Mesothelial cell of epicardium (in vitro differentiated cells): ENCODE measurements at places on chromosomes 1 and 21.

DNA sequence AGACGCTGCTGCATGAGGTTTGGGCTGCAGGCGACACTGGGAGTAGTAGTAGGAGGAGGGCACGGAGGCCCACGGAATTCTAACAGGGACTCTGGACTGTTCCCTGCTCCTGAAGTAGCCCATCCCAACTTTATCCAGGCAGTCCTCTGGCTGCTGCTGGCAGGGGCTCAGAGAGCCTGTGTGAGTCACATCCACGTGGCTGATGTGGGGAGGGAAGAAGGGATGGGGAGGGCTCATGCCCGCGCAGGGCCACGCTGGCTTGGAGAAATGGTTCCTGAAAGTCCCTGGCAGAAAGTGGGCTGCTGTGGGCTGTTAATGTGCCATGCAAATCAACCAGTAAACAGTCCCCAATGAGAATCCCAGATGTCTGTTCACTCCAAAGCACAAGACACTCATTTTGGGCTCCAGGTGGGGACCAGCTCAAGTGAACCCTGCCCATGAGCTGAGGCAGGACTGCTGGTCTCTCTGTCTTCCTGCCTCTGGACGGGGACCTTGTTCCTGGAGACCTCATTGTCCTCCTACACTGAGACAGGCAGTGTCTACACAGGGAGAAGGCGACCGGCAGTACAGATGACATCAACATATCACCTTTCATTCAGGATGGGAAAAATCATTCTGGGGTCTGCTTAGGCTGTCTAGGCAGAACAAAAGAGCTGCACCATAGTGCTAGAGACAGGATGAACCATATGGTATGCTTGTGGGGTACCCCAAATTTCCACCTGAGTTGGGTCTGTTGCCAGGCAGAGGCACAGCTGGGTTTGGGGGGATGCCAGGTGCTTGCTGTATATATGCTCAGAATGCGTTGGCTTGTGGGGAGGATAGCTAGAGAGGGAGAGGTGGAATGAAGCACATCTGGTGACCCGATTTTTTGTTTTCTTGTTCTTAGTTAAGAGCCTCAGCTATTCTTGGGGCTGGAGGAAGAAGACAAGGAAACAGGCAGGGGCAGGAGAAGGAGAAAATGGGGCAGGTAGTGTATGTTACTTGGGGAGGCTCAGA, 57.9 kb upstream of the FMOD start:
- H3K27ac ChIP-seq, result peak overlapping the region; percentile 64
- peak; percentile 38 for DNase-seq
- H3K36me3 ChIP-seq, result peaks cover 4% of the 10 kb centered on the region
- H3K4me3 ChIP-seq, result no peak overlapping the region

DNA sequence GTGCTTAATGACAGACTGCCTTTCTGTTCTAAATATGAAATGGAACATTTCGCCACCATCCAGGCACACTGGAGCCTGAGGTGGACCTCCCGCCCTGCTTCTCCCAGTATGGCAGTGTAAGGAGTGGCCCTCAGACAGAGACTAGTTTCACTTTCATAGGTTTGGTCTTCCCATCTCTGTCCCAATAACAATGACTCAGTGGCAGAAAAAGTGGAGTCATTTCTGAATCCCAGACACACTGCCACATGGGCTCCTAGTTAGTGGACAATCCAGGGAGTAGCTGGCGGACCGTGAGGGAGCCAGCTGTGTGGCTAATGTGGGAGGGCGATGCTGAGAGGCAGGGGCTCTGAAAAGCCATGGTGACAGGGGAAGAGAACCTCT, 95.6 kb upstream of the TSPAN2 start:
- no peaks in the 10 kb centered on the region for H3K27me3 ChIP-seq
- H3K4me1 ChIP-seq, result peaks cover 23% of the 10 kb centered on the region
- H3K4me3 ChIP-seq, result no peak overlapping the region
- H3K27ac ChIP-seq, result no peak overlapping the region
- DNase-seq, result no peak

GRCh38 chr1:6033986-6034749, 11.5 kb upstream of the KCNAB2 start:
- H3K27me3 ChIP-seq, result peaks cover 55% of the 10 kb centered on the region
- no peak overlapping the region for H3K27ac ChIP-seq
- H3K4me3 ChIP-seq, result no peak overlapping the region
- peak; percentile 58 for DNase-seq
- H3K36me3 ChIP-seq, result no peaks in the 10 kb centered on the region

GRCh38 chr1:175576865-175577264, 166.5 kb downstream of the TNR start:
- H3K27ac ChIP-seq, result no peak overlapping the region
- peaks cover 3% of the 10 kb centered on the region for H3K27me3 ChIP-seq
- peaks cover 6% of the 10 kb centered on the region for H3K4me1 ChIP-seq
- H3K4me3 ChIP-seq, result no peak overlapping the region

DNA sequence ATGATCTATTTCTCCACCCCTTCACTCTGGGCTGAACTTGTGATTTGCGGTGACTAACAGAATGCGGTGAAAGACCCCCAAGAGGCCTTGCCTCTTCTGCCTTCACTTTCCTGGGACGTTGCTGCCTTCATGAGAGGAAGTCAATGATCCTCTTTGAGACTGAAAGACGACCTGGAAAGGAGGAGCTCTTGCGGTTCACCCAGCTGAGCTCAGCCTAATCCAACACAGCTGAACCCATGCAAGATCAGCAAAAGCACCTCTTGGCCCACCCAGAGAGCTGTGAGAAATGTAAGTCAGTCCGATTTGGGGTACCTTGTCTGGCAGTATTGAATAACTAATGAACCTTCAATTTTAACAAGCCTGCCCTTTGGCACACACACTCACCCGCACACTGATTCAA, 767.4 kb upstream of the TPTE start:
- no peak overlapping the region for H3K27ac ChIP-seq
- no peaks in the 10 kb centered on the region for H3K27me3 ChIP-seq
- peaks cover 1% of the 10 kb centered on the region for H3K36me3 ChIP-seq
- no peak for DNase-seq

DNA sequence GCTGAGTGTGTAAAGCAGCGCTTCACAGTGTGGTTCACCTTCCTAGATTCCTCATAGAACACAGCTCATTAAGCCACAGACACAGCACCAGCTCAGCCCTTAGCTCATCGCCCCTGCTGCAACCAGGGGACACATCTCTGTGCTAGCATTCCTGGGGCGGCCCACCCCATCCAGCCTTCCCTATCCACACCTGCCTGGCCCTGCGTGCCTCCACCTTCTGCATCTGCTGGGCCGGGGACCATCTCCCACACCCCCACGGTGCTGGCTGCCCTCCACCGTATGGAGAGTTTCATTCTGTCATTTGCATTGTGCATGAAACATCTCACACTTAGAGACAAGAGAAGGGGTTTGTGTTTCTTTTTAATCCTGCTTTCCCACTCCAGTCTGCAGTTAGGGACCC, 35.8 kb upstream of the PRSS38 start:
- no peak overlapping the region for H3K4me3 ChIP-seq
- no peaks in the 10 kb centered on the region for H3K36me3 ChIP-seq
- H3K4me1 ChIP-seq, result no peaks in the 10 kb centered on the region
- H3K27ac ChIP-seq, result no peak overlapping the region
- H3K27me3 ChIP-seq, result no peaks in the 10 kb centered on the region
- DNase-seq, result peak; percentile 24

GRCh38 chr1:24639881-24640280, 3.2 kb upstream of the SRRM1 start:
- H3K27ac ChIP-seq, result peak overlapping the region; percentile 50
- no peaks in the 10 kb centered on the region for H3K36me3 ChIP-seq
- peaks cover 23% of the 10 kb centered on the region for H3K4me1 ChIP-seq
- H3K27me3 ChIP-seq, result peaks cover 4% of the 10 kb centered on the region
- H3K4me3 ChIP-seq, result no peak overlapping the region

- peaks cover 6% of the 10 kb centered on the region for H3K4me1 ChIP-seq
- H3K36me3 ChIP-seq, result peaks cover 15% of the 10 kb centered on the region
- no peak for DNase-seq
- no peak overlapping the region for H3K27ac ChIP-seq
These were observed 19.7 kb downstream of the ACBD6 start for GRCh38 chr1:180482425-180483275.

- H3K4me1 ChIP-seq, result no peaks in the 10 kb centered on the region
- H3K36me3 ChIP-seq, result no peaks in the 10 kb centered on the region
- no peaks in the 10 kb centered on the region for H3K27me3 ChIP-seq
- H3K27ac ChIP-seq, result no peak overlapping the region
- H3K4me3 ChIP-seq, result no peak overlapping the region
- no peak for DNase-seq
These were observed 680.3 kb downstream of the LRRIQ3 start for GRCh38 chr1:73517603-73518191.

- H3K27me3 ChIP-seq, result peaks cover 37% of the 10 kb centered on the region
- H3K4me3 ChIP-seq, result no peak overlapping the region
- peaks cover 20% of the 10 kb centered on the region for H3K4me1 ChIP-seq
- no peak overlapping the region for H3K27ac ChIP-seq
These were observed 87.9 kb downstream of the MATN1 start for GRCh38 chr1:30635391-30635975.

GRCh38 chr1:64502931-64503330, 33.0 kb downstream of the CACHD1 start:
- no peak overlapping the region for H3K4me3 ChIP-seq
- peak overlapping the region; percentile 78 for H3K27ac ChIP-seq
- no peaks in the 10 kb centered on the region for H3K36me3 ChIP-seq
- no peaks in the 10 kb centered on the region for H3K27me3 ChIP-seq
- H3K4me1 ChIP-seq, result peaks cover 56% of the 10 kb centered on the region
- no peak for DNase-seq

- no peak overlapping the region for H3K27ac ChIP-seq
- no peak overlapping the region for H3K4me3 ChIP-seq
- H3K36me3 ChIP-seq, result no peaks in the 10 kb centered on the region
- peaks cover 19% of the 10 kb centered on the region for H3K27me3 ChIP-seq
- no peaks in the 10 kb centered on the region for H3K4me1 ChIP-seq
- no peak for DNase-seq
These were observed 99.6 kb upstream of the COG2 start for GRCh38 chr1:230542681-230543080.

DNA sequence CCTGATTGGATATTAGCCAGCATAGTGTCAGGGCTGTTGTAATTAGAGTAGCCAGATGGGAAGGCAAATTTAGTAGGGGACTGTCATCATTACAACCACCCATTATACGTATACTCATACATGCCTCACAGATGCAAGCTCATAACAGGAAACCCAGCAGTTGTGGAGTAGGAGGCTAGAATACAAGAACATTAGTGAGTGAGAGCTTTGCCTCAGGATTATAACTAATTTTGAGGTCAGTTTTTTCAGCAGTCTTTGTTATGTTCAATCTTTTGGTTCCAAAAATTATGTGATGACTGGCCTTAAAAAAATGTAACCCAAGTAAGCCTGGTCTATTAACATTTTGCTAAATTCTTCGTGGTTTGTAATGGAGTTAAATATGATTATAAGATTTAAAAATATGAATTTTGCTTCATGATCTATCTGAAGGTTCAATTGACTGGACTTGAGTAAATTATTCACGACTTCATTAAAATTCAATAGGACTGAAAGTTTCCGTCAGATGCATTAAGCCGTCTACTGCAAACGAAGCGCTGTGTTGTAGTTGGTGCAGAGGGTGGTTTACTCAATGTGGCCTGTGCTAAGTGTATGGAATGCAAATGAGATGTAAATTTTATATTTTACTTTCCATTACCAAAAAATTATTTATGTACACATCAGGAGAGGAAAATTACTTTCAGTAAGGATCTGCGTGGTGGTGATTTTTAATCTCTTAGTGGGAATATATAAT, 48.8 kb downstream of the KCNK1 start:
- H3K27me3 ChIP-seq, result no peaks in the 10 kb centered on the region
- peaks cover 10% of the 10 kb centered on the region for H3K4me1 ChIP-seq
- DNase-seq, result no peak

DNA sequence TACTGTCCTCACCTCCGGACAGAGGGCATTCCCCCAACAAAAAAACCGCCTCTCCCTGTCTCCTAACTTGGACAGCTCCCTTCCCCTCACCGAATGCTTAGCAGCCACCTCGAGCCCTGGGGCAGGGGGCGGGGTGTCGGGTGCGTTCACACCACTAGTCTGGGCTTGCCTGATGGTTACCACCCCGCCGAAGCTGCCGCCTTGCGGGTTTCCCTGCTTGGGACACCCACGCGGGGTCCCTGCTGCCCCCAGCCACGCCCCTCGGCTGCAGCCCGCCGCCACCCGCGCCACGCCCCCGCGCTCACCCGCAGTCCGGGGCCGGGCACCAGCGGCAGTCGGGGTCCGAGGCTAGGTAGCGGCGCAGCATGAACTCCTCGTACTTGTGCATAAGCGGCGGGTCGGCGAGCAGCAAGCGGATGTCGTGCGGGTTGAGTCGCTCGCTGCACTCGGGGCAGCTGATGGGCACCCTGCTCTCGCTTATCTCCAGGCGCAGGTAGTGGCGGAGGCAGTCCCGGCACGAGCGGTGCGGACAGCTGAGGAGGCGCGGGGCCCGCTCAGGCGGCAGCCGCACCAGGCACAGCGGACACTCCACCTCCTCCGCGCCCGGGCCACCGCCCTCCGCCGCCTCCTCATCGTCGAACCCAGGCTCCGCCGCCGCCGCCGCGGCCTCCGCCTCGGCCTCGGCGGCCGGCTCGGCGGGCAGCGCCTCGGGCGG, 706 bp downstream of the RNF19B start:
- DNase-seq, result peak; percentile 55
- H3K4me1 ChIP-seq, result peaks cover 28% of the 10 kb centered on the region
- H3K27me3 ChIP-seq, result peaks cover 3% of the 10 kb centered on the region
- peak overlapping the region; percentile 79 for H3K27ac ChIP-seq
- no peaks in the 10 kb centered on the region for H3K36me3 ChIP-seq
- H3K4me3 ChIP-seq, result peak overlapping the region; percentile 76

DNA sequence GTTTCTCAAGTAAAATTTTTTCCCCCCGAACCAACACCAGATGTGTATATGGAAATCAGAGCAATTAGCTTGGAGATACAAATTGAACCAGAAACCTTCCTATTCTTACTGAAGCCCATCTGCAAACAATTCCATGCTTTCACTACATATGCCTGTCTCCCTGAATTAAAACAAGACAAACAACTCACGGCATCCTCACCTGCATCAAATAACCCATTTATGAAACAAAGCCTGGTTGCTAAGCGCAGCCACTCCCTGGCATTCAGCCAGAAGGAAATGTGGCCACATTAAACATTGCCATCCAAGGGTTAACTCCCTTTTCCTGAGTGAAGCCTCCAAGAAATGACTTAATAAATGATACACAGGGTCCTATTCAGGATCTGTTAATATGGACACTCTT, 55.3 kb downstream of the APP start:
- peaks cover 51% of the 10 kb centered on the region for H3K4me1 ChIP-seq
- H3K4me3 ChIP-seq, result no peak overlapping the region
- H3K27me3 ChIP-seq, result no peaks in the 10 kb centered on the region
- DNase-seq, result no peak
- H3K36me3 ChIP-seq, result peaks cover 7% of the 10 kb centered on the region
- peak overlapping the region; percentile 87 for H3K27ac ChIP-seq

DNA sequence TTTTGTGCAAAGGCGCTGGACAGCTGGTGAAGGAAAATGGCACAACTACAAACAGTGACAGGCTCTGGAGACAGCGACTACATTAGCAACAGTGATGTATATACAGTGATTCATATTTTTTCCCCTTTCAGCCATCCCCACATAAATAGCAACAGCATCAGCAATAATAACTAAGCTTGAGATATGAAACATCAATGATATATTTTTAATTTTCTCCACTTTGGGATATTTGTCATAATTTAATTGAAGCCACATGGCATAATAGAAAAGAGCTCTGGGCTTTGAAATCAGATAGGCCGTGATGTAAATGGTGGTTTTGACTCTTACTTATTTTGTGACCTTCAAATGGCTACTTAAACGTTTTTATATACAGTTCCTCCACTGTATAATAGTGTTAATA, 764.3 kb upstream of the PRMT6 start:
- DNase-seq, result no peak
- H3K4me3 ChIP-seq, result no peak overlapping the region
- no peaks in the 10 kb centered on the region for H3K27me3 ChIP-seq
- no peaks in the 10 kb centered on the region for H3K4me1 ChIP-seq
- no peak overlapping the region for H3K27ac ChIP-seq

GRCh38 chr21:42558846-42559245, 45.2 kb downstream of the SLC37A1 start:
- no peak overlapping the region for H3K4me3 ChIP-seq
- H3K4me1 ChIP-seq, result no peaks in the 10 kb centered on the region
- H3K36me3 ChIP-seq, result peaks cover 4% of the 10 kb centered on the region
